Activated CD4-positive, alpha-beta T cell treated with anti-CD3 and anti-CD28 coated beads for 1 hour (primary cell): ENCODE measurements at places on chromosomes 4 and X.

DNA sequence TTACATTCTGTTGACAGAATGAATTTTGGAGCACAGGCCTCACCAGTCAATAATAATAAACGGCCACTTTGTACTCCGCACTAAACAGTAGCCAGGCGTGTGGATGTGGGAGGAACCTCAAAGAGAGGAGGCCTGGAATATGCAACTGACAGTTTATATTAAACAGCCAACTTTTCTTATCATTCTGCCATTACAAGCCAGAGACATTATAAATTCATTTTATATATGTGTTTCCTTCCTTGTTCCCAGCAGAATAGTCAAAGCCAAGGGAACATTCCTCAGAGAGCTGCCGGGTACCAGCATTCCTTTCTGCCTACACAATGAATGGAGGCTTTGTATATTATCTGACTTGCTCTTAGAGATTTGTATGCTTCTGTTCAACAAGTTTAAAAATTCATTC lies 436.5 kb upstream of the FTHL17 start:
- no peak for DNase-seq

- DNase-seq = no peak
These were observed 28.1 kb upstream of the FRMPD3 start for GRCh38 chrX:107421337-107421861.

- DNase-seq = no peak
These were observed 479.2 kb downstream of the GBA3 start for GRCh38 chr4:23171976-23172375.

GRCh38 chrX:98338544-98338943 lies 1454.8 kb downstream of the RPA4 start:
- DNase-seq = no peak

DNA sequence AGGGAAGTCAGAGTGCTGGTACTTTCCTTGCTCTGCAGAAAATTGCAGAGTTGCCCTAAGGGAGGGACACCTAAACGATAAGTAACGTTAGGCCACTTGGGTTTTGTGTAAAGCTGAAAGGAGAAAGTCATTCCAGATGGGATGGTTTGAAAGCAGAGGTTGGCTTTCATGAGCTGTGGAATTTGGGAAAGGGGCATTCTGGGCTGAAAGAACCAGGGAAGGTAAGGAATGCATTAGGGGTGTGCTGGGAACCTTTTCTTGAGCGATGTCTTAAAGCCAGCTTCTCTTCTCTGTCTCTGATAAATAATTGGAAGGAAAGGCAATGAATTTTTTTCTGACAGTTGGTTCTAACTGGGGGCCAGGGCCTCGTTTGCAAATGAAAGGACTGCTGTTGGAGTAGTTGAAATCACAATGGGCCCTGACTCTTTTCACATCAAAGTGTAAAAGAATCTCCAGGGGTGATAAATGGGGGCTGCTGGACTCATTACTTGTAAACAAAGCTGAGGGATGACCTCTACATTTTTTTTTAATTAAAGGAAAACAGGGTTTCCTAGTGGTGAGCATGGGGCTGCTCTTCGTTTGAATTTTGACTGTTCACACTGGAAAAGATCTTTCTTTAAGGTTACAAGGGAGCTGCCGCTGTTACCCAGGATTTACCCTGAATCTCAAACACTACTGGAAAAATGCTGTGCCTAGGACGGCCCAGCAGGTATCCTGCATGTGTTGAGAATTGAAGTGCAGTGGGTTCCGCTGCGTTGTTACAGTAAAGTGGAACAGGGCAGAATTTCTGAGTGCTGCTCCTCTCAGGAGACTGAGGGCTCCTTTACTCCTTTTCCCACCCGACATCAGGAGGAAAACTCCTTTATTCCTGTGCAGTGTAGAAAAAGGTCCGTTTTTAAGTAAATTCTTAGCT lies 25.0 kb downstream of the AFF1 start:
- DNase-seq = no peak

DNA sequence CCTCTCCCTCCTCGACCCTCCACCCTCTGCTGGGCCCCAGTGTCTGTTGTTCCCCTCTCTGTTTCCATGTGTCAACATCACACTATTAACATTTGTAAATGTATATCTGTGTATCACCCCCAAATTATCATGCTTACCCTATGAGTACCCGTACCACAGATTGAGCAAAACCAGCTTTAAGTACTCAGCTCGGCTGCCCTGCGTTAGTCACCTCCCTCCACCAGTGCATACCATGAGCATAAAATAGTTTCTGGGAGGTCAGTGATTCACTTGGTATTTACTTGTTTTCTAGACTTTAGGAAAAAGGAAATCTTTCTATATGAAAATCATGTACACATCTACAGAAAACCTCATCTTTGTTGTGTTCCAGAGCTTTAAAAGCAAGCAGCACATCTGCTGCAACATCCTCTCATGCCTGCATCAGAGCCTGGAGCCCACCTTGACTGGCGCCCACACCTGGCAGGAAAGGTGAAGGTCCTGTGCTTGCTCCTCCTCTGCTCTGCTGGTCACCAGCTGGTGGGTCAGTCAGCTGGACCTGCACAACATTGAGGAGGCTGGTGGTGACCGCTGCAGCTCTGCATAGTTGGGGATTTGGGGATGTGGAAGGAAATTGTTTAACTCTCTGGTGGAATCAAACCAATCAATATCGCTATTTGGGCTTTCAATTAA lies 214.4 kb upstream of the KLF3 start:
- no peak for DNase-seq

DNA sequence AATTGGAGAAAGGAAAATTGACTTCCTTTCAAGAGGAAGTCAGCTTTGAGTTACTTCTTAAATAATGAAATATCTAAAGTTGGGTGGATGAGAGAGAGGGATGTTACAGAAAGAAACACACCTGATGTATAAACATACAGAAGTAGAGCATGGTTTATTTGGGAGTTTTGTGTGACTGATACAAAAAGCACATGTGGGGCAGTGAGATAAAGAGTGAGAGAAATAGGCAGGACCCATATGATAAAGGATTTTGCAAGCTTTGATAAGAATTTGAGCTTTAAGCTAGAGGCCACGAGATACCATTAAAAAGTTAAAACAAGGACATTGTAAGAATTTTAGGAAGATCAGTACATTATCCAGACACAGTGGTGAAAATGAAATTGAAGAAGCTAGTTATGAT lies 263.3 kb upstream of the GPRIN3 start:
- no peak for DNase-seq

DNA sequence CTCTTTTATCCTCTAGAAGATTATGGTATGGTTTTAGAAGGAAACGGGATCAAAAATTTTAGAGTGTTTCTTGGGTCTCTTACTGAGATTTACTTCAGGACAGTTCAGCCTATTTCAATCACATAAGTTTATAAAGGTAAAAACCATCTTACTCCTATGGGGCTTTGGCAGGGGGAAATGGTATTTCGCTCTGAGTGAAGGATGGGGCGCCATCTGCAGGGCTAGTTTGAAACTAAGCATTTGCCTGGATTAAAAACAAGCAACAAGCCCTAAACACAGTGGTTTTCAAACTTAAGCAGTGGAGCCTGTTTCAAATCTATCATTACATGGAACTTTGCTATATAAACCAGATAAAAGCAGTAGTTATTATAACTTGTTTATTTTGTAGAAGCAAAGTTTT lies 361.5 kb upstream of the FMR1 start:
- DNase-seq = no peak

GRCh38 chr4:121199742-121200561 lies 35.8 kb upstream of the TNIP3 start:
- DNase-seq = no peak

DNA sequence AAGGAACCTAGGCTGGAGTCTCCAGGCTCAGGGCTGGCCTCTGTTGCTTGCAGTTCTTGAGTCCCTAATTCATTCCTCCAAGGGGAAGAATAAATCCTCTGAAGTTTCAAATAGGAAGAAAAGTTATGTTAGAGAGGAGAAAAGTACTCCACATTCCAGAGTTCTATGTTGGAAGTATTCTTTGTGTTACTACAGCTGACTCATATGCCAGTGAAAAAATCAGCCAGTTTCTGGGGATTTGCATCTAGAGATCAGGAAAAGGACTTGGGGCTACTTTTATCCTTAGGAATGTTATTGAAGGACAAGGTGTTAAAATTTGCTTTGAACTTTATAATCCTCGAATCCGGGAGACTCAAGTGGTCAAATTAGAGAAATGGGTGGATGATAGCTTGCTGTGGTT lies 11.7 kb upstream of the NUDT9 start:
- no peak for DNase-seq

DNA sequence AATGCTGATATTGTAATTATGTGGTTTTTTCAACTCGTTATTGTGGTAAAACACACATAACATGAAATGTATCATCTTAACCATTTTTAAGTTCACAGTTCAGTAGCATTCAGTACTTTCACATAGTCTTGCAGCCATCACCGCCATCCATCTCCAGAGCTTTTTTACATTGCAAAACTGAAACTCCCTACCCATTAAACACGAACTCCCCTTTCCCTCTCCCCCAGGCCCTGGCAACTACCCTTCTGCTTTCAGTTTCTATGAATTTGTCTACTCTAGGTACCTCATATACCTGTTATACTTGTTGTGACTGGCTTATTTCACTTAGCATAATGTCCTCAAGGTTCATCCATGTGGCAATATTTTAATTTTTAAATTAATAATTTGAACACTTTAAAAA lies 380.6 kb downstream of the MAPK10 start:
- no peak for DNase-seq
